ENCODE measurements at places on chromosomes 3 and 15. TPM values are rescaled to one million over a fixed set of nuclear protein-coding genes. Genes with fewer than 3 reads are reported as not detected.

The ZNF80 gene
- total RNA-seq = 0.33 TPM

The MGLL gene
- 0.31 TPM for total RNA-seq

The DLL4 gene
- total RNA-seq = not detected

The CCR1 gene
- 0.80 TPM for total RNA-seq

Measured in activated CD4-positive, alpha-beta memory T cell treated with anti-CD3 and anti-CD28 coated beads for 36 hours (primary cell).